ENCODE measurements at places on chromosomes 4 and X.

- DNase-seq, result no peak
Observed at GRCh38 chr4:106746451-106746850, 289.7 kb downstream of the DKK2 start.

GRCh38 chr4:38034986-38035882 is 75.0 kb downstream of the PTTG2 start:
- no peak for DNase-seq

- no peak for DNase-seq
Observed at GRCh38 chrX:118249146-118249545, 96.8 kb upstream of the WDR44 start.

GRCh38 chr4:153522802-153523094 is 56.6 kb downstream of the TMEM131L start:
- DNase-seq, result no peak

GRCh38 chrX:131399678-131400428 is 110.7 kb upstream of the IGSF1 start:
- DNase-seq, result no peak

- no peak for DNase-seq
Observed at GRCh38 chr4:42643685-42644084, 13.2 kb downstream of the ATP8A1 start.

- no peak for DNase-seq
Observed at GRCh38 chrX:32281853-32282252, 929.5 kb downstream of the DMD start.

DNA sequence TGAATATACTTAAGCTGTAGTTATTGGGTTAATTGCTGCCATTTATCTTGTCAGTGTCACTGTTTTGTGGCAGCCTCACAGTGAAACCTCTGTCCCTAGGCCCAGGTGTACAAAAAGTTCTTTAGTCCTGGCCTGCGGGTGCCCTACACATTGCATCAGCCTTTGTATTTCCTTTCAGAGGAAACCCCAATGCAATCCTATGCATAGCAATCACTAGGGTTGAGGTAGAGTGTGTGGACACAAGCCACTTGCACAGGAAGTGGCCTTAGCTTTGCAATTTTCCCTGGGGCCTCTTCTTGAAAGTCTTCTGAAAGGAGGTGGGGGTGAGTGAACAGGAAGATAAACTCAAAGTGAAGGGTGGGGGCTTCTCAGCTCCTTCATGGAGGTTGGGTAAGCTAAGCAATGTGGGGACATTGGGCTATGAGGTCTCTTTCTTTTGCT is 27.8 kb downstream of the VSIG4 start:
- DNase-seq, result no peak

- no peak for DNase-seq
Observed at GRCh38 chr4:20528508-20528907, 171.8 kb upstream of the PACRGL start.

DNA sequence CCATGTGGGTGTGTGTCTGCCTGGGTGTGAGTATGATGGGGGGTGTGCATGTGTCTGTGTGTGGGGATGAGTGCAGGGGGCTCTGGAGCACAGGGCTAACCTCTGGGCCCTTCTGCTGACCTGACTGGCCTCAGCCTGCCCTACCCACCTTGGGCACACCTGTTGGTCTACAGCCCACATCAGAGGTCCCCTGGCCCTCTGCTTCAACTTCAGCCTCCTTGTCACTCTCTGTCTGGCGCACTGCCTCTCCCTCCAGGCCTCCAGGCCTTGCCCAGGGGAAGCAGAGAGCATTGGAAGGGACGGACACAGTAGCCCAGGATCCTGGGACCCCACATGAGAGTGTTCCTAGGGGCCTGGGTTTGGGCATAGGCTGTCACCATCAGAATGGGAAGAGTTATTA is 115.4 kb downstream of the EFNB1 start:
- no peak for DNase-seq

DNA sequence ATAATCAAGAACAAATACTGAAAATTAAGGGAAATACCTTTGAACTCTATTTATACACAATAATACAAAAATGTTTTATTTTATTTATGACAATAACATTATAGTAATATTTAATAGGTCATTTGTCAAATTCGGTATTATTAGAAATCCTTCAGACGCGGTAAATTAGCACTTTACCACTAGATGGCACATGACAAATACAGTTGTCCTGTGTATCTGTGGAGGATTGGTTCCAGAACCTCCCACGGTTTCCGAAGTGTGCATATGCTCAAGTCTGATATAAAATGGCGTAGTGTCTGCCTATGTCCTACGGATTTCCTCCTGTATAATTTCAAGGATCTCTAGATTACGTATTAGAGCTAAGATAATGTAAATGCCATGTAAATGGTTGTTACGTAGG is 8.1 kb upstream of the LINC00632 start:
- no peak for DNase-seq

GRCh38 chrX:119325456-119325855 is 73.7 kb upstream of the SLC25A43 start:
- DNase-seq, result no peak

- no peak for DNase-seq
Observed at GRCh38 chr4:106914223-106914622, 121.9 kb downstream of the DKK2 start.

DNA sequence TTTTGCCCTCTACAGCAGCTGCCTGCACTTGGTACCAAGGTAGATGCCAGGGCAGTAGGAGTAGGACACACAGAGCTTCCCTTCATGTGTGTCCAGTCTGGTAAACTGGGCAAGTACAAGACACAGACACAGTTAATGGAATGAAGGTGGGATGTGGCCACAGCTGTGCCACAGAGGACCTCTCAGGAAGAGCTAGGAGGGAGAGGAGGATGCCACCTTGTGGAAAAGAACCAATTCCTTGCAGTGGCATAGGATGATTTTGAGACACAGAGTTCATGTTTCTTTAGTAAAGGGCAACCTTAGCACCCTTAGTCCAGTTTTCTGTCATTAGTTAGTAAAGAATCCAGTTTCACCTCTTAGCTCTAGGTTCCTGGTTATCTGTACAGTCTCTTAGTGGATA is 36.3 kb upstream of the TBC1D14 start:
- DNase-seq, result no peak

- no peak for DNase-seq
Observed at GRCh38 chrX:133937022-133937421, 48.4 kb downstream of the GPC3 start.

- DNase-seq, result no peak
Observed at GRCh38 chr4:76872556-76872955, 25.4 kb downstream of the SOWAHB start.

DNA sequence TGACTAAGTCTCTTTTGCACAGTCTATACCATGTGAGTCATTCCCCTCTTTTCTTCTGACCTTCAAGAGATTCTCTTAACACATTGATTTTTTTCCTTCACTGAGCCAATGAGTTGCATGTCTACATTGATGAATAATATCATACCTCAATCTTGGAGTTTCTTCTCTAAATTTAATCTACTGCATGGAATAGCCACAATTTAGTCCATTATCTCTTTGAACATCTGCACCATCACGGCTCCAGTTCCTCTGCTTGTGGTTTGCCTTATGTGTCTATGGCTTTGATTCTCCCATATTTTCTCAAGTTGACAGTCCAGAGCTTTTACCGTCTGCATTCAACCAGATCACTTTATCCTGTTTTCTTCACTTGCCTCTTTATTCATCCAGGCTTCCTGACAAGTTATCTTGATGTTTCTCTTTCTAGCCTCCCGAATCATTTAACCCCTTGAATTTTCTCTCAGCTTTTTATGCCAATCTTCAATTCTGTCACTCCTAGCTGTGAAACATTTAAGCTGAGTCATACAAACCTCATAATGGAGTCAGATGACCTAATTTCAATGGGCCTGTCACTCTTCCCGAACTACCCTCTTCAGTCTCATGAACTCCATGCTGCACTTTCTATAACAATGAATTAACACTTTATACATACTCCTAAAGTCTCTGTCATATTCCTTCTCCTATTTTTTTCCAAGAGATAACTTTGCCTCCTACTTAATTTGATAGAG is 222.3 kb downstream of the CPE start:
- DNase-seq, result no peak

GRCh38 chrX:13254076-13254785 is 65.6 kb downstream of the ATXN3L start:
- DNase-seq, result no peak

GRCh38 chr4:82713856-82714255 is 84.7 kb downstream of the SCD5 start:
- DNase-seq, result no peak

GRCh38 chr4:129808242-129808641 is 712.3 kb downstream of the C4orf33 start:
- DNase-seq, result no peak

DNA sequence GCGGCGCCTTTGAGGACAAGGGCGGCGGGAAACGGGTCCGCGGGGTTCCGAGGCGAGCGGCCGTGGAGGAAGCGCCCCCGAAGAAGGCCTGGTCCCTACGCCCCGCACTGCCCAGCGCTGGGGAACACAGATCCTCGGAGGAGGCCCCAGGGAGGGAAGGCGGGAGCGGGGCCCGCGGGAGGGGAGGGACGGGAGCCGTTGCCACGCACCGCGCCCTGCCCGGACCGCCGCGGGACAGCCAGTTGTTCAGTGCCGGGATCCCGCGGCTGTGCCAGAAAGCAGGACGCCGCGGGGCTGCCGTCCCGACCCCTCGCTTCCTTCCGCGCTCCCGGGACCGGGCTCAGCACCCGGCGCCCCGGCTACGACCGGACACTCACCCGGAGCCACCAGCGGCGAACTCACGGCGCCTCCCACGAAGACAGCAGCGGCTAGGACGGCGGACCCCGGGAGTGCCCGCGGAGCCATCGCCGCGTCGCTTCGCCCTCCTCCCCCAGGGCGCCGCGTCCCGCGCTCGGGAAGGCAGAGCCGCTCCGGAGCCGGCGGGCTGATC is 278 bp downstream of the RELL1 start:
- DNase-seq, result no peak

- DNase-seq, result no peak
Observed at GRCh38 chr4:113083346-113083745, 33.9 kb downstream of the ANK2 start.

- no peak for DNase-seq
Observed at GRCh38 chrX:153832728-153833127, 2.4 kb upstream of the PDZD4 start.

DNA sequence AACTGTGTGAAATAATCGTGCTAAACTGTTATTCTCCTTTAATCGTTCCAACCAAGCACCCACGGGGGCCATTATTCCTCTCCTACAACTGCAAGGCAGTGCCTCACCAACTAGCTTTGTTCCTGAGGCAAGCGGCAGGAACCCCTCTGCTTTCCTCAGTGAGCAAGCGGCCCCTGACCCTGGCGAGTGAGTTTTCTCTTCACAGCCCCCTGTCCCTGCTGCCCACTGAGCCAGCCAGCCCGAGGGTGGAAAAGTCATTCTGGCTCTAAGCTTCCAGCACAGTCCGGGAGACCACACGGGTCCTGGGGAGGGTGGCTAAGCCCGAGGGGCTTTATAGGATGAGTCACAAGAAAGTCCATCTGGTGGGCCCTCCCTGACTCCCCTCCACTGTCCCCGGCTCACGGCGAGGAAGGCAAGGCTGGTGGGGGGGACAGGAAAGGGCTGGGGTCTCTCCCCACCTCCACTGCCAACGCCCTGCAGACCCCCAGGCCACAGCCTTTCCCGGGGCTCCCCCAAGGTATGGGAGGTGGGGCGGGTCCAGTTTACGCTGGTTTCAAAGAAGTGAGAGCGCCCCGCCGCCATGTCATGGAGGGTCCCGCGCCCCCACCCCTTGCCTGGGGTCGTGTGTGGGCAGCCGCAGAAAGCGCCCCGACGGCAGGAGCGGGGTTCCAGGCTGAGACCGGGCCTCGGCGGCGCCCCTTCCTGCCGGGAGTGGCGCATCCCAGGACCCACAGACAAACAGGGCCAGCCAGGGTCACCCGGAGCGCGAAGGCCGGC is 45.0 kb downstream of the CPLX1 start:
- no peak for DNase-seq

DNA sequence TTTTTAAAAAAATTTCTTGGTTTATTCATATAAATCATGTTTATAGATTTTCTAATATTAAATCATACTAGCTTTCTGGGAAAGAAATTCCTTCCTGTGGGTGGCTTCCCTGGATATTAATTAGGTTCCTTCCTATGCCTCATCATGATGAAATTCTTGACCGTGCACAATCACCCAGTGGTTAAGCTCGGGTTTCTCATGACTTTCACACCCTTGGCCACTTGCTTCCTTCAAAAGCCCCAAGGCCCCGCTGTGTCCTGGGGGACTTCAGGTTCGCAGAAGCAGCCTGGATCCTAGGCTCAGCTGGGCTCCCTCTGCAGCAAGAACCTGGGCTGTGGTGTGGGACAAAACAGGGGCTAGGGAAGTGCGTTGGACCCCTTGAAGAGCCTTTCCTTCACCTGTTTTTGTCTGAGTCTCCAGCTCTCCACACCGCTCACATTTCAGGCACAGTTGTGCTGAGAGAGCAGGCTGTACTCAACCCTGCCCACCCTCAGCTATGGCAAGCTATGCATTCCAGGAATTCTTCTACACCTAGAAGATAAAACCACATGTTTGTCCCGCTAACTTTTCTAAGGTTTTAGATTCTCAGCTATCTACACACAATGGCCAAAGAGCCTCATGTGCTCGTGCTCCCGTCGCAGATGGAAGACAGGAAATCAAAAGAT is 48.9 kb upstream of the TMSB15B start:
- DNase-seq, result no peak

DNA sequence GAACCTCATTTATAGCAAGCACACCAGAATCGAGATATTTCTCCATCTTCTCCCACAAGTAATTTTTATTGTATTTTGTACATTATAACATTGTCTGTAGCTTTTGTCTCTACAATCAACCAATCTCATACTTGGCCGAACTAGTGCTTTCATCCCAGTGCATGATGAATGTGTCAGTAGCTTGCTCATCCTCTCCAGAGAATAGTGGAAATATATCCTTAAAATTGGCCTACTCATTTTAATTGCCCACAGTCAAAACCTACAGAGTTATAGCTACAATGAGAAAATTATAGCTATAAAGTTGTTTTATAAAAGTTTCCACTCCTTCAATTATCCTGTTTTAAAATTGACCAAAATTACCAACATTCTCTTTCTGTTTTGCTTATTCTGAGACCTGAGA is 103.8 kb downstream of the MAPK10 start:
- DNase-seq, result no peak

GRCh38 chr4:25100710-25101109 is 59.5 kb downstream of the SEPSECS start:
- DNase-seq, result no peak

- DNase-seq, result no peak
Observed at GRCh38 chr4:10333942-10334341, 123.3 kb downstream of the ZNF518B start.
